Stimulated activated CD4-positive, alpha-beta T cell treated with anti-CD3 and anti-CD28 coated beads, Interleukin-2, amount 100 ng/mL, for 4 hours (primary cell): ENCODE measurements at places on chromosomes 2 and 18.

DNA sequence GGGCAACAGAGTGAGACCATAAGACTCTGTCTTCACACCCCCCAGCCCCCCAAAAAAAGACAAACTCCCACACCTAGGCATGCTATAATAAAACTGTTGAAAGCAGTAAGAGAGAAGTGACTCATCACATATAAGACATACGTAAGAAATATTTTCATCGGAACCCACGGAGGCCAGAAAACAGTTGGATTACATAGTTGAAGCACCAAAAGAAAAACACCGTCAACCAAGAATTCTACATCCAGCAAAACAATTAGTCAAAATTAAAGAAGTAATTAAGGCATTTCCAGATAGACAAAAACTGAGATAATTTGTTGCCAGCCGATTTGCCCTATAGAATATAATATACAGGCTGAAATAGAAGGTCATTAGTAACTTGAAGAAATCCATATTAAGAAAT, 128.7 kb downstream of the VAPA start:
- no peak for DNase-seq

GRCh38 chr18:48621240-48621639, 82.4 kb downstream of the CTIF start:
- no peak for DNase-seq

DNA sequence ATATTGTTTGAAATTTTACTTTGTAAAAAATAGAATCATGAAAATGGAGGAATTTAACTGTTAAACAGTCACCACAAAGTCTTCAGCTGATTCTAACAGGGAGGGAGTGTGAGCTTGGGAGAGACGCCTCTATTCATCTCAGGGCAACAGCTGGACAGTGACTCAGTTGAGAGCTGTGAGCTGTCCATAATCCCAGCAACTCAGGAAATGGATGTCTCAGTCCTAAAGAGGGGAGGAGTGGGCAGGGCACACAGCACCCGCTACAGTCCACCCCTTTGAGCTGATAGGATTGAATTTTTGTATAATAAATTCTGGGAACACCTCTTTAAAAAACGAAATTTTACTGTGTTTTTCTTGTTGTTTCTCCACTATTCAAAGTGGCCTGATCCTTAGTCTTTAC, 255.1 kb upstream of the THUMPD2 start:
- no peak for DNase-seq

- no peak for DNase-seq
These were observed 1038.3 kb upstream of the ACVR2A start for GRCh38 chr2:146806364-146807005.

- no peak for DNase-seq
These were observed 35.4 kb upstream of the METAP1D start for GRCh38 chr2:171964308-171964707.

GRCh38 chr18:55400081-55400480, 187.9 kb downstream of the TCF4 start:
- no peak for DNase-seq

GRCh38 chr2:114442510-114442909, at the start of gene DPP10:
Gene DPP10 (plus strand): TSS chr2:114442641.
- DNase-seq = no peak

DNA sequence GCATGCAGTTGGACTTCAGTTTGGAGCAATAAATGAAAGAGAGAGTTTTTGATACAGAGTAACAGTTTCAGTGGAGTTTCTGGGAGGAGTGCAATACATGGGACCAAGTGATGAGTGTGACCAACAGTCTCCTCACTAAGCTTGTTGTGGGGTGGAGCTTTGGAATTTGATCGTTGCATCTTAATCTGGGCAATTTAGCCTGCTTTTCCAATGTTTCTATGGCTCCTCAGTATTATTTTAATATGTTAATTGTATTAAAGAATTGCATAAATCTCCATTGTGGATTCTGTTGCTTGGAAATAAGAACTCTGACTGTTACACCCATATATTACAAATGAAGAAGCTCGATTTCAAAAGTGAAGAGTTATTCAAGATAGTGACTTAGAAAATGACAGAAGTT, 446.6 kb upstream of the LRATD1 start:
- no peak for DNase-seq

DNA sequence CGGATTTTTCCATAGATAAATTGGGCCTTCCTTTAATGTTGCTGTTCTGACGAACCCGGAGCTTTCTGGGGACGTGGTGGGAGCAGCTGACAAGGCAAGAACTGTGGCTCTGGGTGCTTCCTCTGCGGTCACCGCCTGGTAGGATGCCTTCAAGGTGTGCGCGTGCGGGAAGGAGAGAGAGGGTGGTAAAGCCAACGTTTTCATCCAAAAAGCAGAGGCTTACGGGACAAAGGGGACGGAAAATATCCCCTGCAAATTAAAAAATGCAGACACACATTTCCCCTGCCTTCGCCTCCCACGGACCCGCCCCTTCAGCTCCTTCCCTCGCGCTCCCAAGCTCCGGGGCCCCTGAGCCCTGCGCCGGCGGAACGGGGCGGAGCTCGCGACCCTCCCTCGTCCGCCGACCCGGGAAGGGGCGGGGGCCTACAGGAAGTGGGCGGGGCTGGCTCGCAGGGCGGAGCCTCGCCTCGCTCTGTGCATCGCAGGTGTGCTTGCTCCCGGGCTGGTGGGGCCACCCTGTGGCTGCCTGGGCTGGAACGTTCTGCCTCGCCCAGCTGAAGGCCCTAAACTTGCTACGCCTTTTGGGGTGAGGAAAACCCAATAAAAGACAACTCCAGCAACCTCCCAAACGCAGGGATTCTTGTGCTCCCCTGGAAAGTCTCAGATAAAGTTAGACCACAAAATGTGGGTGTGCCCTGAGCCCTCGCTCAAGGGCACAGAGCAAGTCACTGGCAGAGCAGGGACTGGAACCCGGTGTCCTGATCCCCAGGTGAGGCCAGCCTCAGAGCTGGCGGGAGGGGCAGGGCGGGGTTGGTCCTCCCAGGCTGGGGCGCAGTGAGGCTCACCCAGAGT, 25.4 kb upstream of the SLC66A3 start:
- peak; percentile 84 for DNase-seq

DNA sequence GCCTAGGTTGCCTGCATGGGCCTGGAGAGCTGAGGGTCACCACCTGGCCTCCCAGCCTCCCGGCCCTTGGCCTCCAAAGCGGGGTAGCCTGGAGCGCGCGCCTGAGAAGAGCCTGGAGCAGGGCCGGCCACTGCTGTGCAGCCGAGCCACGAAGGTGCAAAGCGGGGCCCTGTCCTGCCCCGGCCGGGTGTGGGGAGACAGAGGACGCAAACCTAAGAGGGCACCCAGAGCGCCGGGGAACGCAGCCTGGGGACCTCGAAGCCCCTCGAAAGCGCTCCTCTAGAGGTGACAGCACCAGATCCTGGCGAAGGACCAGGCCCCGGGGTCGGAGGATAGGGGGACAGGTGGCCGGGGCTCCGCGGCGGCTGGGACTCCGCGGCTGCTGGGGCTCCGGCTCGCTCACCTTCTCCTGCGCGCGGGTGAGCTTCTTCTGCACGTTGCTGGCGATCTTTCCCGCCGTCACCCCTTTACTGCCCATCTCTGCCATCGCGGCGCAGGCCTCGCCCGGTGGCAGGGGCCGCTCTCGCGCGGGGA, 430 bp downstream of the BIN1 start:
- no peak for DNase-seq

DNA sequence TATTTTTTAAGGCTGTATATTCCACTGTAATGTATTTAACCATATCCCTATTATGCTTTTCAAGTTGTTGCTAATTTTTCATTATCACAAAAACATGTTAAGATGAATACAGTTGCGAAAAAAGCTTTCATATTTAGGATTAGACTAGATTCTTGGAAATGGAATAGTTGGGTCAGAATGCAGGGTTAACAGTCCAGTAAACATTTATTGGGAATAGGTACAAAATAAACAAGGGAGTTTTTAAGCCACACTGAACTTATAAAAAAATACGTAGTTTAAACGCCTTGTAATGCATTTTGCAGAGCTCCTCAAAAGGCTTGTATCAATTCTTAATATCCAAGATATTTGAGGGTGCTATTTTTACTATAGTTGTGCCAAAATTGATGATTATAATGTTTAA, 35.6 kb downstream of the RPE start:
- no peak for DNase-seq

GRCh38 chr2:99659874-99660273, 170.1 kb upstream of the REV1 start:
- no peak for DNase-seq

- no peak for DNase-seq
These were observed 26.1 kb downstream of the KIF5C start for GRCh38 chr2:148901142-148901541.
